ENCODE measurements at places on chromosomes 6 and 20.

DNA sequence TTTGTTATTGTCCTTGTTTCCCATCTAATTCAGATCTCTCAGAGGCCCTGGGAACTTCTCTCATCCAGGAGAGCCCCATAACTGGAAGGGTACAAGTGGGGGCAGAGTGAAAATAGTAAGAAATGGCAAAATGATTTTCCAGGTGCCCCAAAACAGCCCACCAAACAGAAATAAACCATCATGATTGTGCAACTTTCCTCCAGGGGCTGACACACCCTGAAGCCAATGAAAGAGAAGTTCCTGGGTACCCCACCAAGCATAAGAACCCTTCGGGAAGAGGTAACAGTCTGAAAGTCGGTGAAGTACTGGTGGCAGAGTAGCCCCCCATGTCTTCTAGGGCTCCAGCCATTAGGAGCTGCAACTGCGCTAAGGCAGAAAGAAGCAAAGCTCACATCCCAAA lies 282.0 kb downstream of the PTPRT start:
- DNase-seq: no peak

- no peak for DNase-seq
Observed at GRCh38 chr6:143087856-143088255, 27.2 kb downstream of the AIG1 start.

GRCh38 chr20:32796981-32797451 lies 22.7 kb upstream of the MAPRE1 start:
- no peak for DNase-seq

DNA sequence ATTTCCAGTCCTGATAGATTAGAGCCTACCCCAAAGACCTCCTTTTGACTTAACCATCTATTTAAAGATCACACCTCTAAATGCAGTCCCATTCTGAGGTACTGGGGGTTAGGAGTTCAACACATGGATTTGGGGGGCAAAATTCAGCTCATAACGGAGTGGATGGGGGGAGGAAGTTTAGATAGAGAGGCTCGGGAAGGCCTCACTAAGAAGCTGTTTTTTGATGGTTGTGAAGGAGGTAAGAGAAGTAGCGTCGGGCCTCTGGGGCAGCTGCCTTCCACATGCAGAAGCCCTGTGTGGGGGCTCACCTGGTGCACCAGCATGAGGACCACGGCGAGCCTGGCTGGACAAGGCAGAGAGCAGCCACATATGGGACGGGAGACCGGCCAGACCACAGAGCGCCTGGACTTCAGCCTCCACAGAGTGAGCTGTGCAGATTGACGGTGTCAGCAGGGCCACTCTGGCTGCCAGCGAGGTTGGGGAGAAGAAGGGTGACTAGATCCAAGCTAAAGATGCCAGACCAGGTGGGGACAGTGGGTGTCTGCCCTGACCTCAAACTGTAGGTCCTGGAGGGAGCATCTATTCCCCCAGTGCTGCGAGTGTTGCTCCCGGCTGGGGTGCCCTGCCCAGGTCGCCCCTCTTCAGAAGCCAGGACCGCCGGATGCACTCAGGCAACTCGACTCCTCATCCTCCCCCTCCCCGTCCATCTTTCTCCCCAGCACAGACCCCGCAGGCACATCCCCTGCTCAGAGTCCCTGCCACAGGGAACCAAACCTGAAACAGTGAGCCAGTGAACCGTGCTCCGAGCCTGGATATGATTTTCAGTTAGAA lies 5.1 kb upstream of the SYNJ2 start:
- DNase-seq: no peak

DNA sequence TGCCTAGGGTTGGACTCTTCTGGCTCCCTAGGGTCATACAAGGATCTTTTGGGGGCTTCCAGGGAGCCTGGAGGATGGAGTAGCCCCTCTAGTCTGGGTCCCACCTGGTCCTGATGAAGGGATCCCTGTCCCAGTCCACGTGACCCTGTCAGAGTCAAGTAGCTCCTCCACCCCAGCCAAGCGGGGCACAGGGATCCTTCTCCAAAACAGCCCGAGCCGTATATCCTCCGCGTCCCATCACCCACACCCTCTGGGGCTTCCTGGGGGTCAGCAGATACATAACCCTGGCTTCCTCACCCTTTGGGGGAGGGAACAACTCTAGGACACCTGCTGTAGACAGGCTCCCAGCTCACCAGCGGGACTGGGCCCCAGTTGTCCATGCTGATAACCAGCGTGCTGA lies 28.0 kb downstream of the BPIFB1 start:
- DNase-seq: no peak

DNA sequence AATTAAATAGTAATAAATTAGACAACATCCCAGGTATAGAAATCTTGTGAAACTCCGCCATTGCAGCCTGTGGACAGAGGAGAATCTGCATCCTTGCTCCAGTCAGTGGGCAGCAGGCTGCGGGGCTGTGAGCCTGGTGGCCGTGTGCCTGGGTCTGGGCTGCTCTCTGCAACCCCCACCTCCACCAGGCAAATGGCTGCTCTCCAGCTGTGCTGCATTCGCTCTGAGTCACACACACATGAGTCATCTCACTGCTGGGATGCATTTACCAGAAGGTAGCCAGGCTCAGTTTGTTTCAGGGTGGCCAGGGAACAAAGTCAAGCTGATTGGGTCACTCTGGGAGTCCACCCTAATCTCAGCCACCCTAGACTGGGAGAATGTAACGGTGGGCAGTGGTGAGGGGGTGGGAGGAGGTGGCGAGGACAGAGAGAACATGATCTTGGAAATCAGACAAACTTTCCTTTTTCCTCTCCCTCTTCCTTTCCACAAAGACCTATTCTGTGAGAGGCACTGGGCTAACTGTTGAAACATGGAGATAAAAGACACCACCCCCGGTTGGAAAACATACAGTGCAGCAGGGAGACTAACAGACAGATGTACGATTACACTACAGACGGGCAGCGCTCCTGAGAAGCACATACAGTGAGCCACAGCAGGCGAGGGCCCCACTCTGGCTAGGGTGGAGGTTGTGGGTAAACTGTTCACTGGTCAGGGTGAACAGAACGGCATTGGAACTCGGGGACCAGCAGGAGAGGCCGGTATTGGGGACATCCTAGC lies 59.2 kb downstream of the TRAM2 start:
- peak; percentile 53 for DNase-seq

DNA sequence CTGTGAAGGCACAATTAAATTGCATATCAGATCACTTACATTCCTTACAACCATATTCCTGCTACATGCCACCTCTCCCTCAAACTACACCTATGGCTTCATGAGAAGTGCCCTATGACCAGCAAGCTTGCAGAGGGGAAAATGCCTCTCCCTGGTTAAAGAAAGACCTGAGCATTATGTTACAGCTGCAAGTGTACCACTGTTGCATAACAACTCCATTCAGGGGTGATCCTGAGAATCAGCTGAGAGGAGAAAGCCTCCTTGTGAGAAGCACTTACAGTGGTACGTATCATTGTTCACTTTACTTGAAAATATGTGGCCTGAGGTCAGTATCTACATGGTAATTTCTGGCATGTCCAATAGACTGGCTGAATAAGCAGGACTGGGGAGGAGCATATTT lies 20.0 kb downstream of the PDSS2 start:
- DNase-seq: no peak

GRCh38 chr6:67210450-67210849 lies 1424.6 kb upstream of the ADGRB3 start:
- no peak for DNase-seq

DNA sequence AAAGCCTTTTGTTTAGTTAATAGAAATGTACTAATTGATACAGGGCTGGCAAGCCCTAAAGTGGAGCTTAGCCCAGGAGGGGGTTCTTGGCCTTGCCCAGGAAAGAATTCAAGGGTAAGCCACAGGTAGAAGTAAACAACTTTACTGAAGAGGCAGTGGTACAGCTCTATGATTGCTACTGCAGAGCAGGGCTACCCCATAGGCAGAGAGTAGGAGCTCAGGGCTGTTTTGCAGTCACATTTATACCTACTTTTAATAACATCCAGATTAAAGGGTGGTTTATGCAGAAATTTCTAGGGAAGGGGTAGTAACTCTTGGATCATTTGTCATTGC lies 680.4 kb upstream of the GJE1 start:
- no peak for DNase-seq

GRCh38 chr20:53890443-53891305 lies 179.7 kb downstream of the BCAS1 start:
- no peak for DNase-seq

DNA sequence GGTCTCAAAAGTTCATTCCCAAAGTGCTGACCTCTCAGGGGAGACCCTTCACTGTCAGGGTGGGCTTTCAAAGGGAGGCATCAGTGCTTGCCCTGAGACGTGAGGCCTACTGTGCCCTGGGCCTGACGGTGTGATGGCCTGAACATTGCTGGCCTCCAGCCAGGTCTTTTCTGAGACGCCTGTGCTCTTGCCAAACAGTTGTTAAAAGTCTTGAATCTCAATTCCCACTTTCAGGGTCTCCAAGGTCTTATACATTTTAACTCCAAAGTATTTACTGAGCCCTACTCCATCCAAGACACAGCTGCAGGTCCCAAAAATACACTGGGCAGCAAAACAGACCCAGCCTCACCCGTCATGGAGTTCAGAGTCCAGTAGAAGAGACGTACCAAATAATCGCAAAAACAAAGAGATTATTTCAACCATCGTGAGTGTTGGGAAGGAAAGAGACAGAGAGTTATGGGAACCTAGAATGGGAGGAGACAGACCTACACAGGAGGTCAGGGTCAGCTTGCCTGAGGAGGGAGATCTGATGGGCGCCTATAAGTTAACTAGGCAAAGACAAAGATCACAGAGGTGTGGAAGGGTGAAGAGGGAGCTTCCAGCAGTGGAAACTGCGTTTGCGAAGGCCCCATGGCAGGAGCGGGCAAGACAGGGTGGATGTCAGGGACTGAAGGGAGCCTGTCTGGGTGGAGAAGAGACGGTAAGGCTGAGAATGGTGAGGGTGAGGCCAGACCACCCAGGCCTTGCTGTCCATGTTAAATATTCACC lies 446.3 kb downstream of the PREX1 start:
- DNase-seq: no peak

DNA sequence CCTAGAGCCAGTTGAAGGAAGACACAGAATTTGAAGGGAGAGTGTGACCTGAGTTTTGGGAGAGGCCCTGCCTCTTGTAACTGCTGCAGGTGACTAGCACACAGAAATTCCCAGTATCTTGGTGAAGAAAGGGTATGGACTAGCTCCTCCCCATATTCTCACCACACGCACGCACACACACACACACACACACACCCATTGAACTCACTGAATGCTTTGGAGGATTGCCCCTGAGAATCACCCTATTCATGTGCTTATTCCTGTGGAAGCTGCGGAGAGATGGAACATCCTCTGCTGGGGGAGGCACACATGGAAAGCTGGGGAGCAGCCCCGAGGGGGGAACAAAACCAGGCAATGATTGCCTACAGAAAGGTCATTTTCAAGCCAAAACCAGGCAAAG lies 6.2 kb upstream of the LMBRD1 start:
- DNase-seq: no peak

DNA sequence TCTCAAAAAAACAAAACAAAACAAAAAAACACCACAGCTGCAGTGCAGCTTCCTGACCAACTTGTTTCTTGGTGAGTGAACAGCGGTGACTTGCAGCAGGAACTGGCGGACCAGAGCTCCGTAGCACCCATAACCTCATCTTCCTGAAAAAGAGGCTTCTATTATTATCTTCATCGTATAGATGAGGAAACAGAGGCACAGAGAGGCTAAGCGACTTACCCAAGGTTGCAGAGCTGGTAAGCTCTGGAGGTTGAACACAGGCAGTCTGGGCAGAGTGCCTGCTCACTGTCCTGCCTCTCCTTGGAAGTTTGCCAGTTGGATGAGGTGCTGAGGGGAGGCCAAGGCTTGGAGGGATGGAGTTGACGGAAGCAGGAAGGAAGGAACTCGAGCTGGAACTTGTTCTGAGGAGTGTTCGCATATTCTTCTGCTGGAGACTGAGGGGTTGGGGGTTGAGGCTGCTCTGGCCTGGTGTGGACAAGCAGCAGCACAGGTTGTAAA lies 47.9 kb upstream of the CCDC167 start:
- DNase-seq: no peak

GRCh38 chr20:51002633-51003032 lies 20.3 kb downstream of the KCNG1 start:
- DNase-seq: no peak

- no peak for DNase-seq
Observed at GRCh38 chr20:35240083-35240810, 13.8 kb downstream of the MMP24 start.

DNA sequence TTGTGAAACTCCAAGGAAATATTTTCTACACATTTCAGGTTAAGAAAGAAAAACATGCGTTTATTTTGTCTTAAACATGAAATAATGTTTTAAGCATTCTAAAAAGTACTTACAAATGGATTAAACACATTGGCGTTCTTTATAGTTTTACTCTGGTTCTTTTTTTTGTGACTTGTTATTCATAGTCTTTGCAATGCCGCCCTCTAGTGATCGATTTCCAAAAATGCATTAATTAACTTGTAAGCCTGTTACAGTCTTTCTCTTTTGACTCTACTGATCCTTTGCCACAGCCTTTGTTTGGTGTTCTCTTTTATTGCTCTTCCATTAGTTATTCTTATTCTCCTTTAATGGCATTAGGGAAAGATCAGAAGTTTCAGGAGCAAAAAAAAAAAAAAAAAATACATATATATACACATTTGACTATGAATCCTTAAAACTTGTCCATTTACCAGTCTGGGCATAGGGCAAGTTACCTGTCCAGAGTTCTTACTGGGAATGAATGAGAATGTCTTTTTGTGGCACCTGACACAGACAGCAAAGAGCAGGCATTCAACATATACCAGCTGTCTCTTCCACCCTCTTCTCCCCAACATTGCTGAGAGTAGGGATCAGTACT lies 59.9 kb downstream of the MACROD2 start:
- no peak for DNase-seq

DNA sequence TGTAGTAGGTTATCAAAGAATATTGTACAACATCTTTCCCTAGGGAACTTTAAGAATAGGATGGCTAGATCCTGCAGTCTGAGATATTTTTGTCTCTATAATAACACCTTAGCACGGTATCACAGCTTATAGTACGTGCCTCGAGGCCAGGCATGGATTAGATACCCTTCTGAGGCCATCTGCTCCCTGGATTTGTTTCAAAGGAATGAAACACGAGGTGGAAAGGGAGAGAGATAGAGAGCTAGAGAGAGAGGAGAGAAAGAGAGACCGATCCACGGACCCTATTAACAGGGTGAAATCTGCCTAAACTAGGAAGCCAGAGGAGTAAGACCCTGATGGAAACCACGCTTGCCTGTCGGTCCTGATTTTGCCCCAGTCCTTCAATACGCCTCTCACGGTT lies 92.5 kb downstream of the CD83 start:
- DNase-seq: no peak

DNA sequence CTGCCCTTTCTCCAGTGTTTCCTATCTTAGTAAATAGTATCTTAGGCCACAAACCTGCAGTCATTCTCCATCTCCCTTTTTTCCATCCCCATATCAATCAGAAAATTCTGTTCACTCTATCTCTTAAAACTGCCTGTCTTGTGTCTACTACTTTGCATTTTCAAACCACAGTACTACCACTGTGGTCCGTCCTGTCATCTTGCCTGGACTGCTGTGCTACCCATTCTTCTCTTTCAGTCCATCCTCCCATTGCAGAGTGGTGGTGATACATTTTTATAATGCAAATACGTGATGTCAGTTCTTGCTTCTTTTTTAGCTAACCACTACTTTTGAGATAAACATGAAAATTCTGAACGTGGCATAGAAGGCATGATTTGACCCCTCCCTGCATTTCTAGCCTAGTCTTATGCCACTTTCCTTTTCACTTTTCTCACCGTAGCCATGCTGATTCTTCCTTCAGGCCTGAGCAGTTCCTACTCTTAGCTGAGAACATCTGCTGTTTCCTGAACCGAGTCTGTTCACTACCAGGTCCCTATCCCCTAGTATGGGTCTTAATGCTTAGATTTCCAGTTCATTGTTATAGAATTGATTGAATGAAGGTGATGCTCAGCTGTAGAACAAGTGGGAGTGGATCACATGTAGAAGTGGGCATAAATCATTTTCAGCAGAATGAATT lies 13.8 kb downstream of the TBPL1 start:
- DNase-seq: no peak
